ENCODE measurements at places on chromosomes 5 and 9.

DNA sequence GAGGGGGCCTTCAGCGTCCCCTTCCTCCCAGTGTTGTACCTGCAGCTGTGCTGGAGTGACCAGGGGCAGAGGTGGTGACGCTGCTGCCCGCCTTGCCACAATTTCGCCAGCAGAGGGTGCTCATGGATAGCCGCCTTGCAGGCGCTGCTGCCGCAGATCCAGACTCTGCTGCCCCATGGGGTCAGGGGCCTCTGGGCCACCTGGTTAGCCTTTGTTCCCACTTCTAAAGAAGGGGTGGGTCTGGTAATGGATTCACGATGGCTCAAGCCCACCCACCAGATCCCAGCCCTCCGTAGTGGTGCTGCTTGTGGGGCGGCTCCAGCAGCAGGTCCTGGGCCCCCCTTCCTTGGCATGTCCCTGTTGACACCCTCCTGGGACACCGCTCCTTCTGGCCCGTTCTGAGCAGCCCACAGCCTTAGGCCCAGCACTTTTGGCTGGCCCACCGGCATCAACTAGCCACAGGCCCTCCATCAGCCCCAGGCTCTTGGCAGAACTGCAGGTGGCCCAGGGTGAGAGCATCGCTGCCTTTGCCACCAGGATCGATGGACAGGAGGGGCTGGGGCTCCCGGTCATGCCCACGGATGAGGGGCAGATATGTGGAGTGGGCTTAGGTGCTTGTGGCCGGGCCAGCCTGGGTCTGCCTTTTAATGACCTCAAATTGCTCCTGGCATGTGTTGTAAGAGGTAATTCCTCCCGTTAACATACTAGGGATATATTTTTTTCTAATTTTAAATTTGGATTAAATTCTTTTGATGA is 57.2 kb downstream of the COL5A1 start:
- DNase-seq, result peak; percentile 7

GRCh38 chr9:131698618-131698985 is 41.3 kb downstream of the RAPGEF1 start:
- no peak for DNase-seq

DNA sequence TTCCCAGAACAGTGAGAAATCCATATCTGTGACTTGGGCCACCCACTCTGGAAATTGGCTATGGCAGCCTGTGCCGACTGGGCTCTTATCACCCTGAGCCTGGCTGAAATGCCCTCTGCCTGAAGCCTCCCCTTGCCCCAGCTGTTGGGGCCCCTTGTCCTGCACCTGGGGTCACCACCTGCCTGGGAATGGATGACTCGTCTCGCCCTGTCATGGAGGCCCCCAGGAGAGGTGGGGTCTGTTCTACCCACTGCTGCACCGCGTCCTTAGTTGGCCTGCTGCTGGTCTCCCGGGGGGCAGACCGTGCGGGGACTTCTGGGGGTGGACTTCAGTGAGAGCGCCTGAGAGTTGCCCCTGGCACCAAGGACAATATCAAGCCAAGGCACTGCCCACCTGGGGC is 46.6 kb upstream of the COL5A1 start:
- no peak for DNase-seq

DNA sequence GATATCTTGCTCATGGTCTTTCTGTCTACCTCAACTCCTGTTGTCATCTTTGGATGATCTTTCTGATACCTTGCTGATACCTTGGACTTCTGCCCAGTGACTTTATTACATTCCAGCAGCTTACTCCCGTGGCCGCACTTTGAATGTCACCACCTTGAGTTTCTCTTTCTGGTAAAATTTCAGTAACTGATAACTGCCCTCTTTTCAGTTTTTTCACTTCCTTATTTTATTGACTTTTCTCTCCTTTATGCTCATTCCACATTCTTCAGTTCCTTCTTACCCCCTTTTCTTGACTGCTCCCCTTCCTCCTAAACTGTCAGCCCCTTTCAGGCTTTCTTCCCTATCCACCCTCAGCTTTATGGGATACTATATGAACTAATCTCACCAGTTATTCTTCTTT is 7.0 kb upstream of the FBXO4 start:
- no peak for DNase-seq

DNA sequence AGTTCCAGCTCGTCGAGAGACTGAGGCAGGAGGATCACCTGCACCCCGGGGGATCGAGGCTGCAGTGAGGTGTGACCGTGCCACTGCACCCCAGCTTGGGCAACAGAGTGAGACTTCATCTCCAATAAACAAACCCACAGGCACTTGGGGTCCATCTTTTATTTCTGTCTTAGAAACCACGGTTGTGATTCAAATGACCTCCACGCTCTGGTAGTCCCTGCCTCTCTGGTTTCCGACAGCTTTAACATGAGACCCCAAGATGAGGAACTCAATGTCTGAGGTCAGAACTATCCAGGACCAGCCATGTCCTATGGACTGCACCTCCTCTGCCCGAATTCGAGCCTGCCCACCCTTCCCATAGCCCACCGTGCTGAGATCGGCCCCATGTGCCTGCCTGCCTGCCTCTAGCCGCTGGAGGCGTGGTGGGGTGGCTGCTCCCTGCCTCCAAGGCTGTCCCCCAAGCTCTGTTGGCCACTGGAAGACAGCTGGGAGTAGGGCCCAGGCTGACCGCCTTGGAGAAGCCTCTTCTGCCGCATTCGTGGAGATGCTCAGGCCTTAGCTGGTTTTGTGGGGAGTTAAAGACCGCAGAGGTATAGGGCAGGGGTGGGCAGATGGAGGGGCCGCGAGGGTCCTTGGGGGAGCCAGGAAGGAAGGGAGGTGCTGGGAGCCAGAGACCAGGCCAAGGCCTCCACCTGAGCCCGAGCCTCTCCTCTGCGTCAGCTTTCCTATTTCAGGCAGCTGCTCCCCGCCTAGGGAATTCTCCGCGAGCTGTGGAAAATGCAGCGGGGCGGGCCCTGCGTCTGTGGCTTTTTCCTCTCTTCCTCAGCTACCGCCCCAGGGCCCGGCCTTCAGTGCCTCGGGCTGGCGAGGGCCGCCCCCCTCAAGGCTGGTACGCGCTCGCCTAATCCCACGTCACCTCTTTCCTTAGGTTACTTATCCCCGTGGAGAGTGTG is 6.9 kb upstream of the WDR5 start:
- DNase-seq, result no peak

DNA sequence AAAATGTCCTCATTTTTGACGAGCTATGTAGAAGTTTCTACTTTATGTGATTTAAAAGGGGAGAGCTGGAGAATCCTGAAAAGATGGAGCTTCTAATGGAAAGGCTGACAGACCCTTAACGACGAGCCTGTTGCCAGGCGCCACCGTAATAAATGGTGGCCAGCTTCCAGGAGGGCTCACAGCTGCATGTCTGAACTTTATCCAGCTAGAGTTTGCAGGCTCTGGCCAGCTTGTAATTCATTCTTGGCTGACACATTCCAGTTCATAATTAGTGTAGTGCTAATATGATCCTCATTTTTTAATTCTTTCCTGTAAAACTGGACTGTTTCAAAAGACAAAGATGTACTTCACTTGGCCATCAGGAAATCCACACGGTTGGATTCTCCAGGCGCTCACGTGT is 246.7 kb downstream of the GAS1 start:
- no peak for DNase-seq
